Body of pancreas (tissue), 4 donors: ENCODE measurements at places on chromosomes 16 and 17. TPM values are rescaled to one million over a fixed set of nuclear protein-coding genes. Genes with fewer than 3 reads are reported as not detected.

- peak; percentile 27 for DNase-seq
- H3K36me3 ChIP-seq = no peaks in the 10 kb centered on the region
- no peak overlapping the region for H3K4me3 ChIP-seq
- H3K4me1 ChIP-seq = peaks cover 12% of the 10 kb centered on the region
- peak overlapping the region; percentile 5 for H3K27ac ChIP-seq
- H3K27me3 ChIP-seq = no peaks in the 10 kb centered on the region
These were observed 199.1 kb downstream of the TMEM114 start for GRCh38 chr16:8391257-8391656.

DNA sequence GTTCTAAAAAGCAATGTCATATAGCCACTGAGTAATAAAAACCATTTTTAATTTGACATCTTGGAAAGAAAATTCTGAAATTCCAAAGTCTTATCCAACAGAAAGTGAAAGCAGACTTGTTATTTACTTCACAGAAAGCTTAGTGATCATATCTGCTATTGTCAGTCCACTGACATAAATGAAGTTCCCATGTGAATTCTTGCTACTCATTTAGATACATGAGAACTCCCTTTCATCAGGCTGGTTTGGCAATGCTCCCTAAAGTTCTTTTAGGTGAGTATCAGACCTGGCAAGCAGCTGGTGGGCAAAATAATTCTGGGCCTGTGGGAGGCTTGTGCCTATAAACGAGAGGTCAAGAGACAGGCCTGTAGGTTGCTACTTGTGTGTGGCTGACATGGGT, 23.4 kb downstream of the NME2 start:
- peaks cover 18% of the 10 kb centered on the region for H3K36me3 ChIP-seq
- DNase-seq = no peak
- H3K27me3 ChIP-seq = no peaks in the 10 kb centered on the region
- no peaks in the 10 kb centered on the region for H3K4me1 ChIP-seq
- no peak overlapping the region for H3K4me3 ChIP-seq
- no peak overlapping the region for H3K27ac ChIP-seq

DNA sequence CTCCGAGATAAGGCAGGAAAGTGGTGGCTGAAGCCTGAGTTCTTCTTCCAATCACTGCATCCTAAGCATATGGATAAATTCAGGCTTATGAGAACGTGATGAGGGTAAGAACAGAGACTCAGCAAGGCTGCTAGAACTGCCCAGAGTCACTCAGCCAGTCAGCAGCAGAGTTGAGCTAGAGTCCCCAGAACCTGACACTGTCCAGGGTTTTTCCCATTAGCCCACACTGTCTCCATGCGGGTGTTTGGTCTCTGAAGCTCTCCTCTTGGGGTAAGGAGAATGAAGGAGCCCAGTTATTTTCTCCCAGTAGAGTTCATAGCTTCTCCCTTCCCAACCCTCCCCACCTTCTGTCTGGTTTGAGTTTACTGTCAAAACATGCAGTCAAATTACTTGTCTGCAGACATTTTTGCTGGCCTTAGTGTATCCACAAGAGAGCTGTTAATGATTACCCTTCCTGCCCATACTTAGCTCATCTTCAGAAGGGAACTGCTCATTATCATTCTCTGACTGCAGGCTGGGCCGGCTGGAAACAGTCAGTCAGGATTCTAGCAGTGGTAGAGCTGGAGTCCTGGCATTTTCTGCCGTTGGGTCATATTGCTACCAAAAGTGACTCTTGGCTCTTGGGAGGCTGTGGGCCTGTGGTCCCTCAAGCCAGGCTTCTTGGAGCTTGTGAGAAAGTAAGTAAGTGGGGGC, 460.0 kb downstream of the HS3ST3B1 start:
- H3K36me3 ChIP-seq = no peaks in the 10 kb centered on the region
- no peak for DNase-seq
- H3K4me3 ChIP-seq = no peak overlapping the region
- H3K4me1 ChIP-seq = peaks cover 20% of the 10 kb centered on the region
- no peaks in the 10 kb centered on the region for H3K27me3 ChIP-seq

DNA sequence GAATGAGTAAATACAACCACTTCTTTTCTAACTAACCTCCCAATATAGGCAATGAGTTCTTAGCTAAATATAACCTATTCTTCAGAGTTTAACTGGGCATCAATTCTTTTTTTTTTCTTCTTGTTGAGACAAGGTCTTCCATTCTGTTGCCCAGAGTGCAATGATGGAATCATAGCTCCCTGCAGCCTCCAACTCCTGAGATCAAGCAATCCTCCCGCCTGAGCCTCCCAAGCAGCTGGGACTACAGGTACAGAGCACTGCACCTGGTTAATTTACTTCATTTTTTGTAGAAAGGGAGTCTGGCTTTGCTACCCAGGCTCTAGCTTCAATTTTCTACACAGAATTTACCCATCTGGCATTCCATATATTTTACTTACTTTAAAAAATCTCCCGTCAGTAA, 1.1 kb downstream of the METTL16 start:
- no peak overlapping the region for H3K4me3 ChIP-seq
- H3K27ac ChIP-seq = peak overlapping the region; percentile 92
- DNase-seq = no peak
- no peaks in the 10 kb centered on the region for H3K36me3 ChIP-seq
- H3K4me1 ChIP-seq = peaks cover 36% of the 10 kb centered on the region
- no peaks in the 10 kb centered on the region for H3K27me3 ChIP-seq

DNA sequence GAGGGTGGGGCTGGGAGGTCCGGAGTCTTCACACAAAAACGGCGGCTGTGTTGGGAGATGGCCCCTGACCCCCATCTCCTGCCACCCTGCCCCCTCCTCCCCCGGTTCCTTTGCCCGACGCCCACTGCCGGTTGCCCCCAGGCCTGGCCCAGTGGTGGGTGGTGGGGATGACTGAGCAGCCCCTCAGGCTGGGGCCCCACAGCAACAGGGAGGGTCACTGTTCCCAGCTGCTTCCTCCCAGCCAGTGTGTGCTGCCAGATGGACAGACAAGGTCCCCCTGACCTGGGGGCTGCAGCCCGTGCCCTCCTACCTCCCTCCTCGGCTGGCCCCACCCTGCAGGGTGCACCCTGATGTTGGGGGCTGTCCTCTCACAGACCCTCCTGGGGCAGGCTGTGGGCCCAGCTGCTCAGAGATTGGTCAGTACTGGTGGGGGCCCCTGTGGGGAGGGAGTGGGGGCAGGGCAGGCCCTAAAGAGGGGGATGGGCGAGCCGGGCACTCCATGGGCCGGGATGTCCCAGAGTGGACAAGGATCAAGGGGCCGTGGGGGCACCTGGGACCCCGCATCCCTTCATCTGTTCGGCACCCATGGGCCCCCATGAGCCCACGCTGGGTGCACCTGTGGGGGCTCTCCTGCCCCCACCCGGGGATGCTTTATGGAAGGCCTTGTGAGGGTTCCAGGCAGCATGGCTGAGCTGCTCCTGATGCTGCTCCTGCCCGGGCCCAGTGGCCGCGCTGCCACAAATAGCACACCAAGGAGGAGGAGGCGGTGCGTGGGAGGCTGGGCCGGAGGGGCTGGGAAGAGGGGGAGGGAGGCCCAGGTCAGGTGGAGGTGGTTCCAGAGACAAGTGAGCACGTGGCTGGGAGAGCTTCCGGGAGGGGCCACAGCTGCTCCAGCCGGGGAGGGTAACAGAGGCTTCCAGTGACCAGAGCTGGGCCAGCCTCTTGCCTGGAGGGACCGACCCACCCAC, 5.1 kb downstream of the C1QTNF8 start:
- H3K4me3 ChIP-seq = no peak overlapping the region
- H3K36me3 ChIP-seq = no peaks in the 10 kb centered on the region

DNA sequence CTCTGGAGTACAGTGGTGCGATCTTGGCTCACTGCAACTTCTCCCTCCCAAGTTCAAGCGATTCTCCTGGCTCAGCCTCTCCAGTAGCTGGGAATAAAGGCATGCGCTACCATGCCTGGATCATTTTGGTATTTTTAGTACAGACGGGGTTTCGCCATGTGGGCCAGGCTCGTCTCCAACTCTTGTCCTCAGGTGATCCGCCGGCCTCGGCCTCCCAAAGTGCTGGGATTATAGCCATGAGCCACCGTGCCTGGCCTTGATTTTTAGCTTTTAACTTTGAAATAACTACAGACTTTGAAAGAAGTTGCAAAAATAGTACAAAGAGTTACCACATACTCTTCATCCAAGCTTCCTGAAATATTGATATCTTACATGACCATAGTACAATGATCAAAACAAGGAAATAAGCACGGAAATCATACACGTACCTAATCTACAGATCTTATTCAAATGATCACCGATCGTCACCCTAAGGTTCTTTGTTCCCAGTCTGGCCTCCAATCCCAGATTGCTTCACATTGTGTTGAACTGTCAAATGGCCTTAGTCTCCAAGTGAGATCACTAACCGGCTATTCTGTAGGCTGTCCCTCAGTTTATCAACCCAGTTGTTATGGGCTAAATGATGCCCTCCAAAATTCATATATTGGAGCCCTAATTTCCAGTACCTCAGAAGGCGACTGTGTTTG, 18.4 kb downstream of the NPIPA1 start:
- DNase-seq = peak; percentile 22
- no peak overlapping the region for H3K4me3 ChIP-seq
- H3K36me3 ChIP-seq = no peaks in the 10 kb centered on the region
- peaks cover 11% of the 10 kb centered on the region for H3K4me1 ChIP-seq

MGAT5B gene
- total RNA-seq = 3.6 TPM

DNA sequence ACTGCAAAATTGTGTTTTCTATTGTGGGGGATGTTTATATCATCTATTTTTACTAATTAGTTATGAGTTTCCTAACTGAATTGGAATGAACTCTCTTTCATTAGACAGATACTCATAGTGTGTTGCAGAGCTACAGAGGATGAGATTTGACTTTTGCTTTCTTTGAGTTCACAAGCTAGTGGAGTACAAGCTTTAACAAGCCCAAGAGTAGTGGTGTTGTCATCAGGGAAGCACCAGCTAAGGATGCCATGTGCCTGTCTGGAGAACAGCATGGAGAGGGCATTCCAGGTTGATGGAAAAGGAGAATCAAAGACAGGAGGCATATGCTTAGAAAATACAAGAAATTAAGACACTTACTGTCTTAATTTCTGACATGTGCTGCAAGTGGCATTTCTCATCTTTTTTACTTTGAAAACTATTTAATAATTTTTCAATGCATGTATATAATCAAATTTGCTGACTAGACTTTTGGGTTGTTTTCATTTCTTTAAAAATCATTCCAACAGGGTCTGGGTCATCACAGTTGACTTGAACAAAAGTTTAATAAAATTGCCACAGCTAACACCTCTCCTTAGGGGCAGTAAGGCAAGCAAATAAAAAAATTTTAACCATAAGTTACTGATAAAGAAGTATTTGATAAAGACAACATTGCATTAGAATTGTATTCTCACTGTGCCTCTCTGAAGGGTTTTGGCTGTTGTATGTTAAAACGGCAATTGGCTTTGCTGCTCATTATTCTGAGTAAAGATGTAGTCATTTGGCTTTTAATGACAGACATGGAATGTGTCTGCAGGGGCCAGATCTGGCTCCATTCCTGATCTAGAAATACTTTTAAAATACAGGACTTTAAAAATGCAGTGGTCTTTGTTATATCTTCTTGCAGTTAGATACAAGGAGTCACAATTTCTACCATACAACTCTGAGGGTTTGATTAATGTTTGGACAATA, 323.7 kb upstream of the CDH11 start:
- H3K27ac ChIP-seq = no peak overlapping the region
- no peaks in the 10 kb centered on the region for H3K4me1 ChIP-seq
- H3K4me3 ChIP-seq = no peak overlapping the region
- no peaks in the 10 kb centered on the region for H3K36me3 ChIP-seq
- H3K27me3 ChIP-seq = no peaks in the 10 kb centered on the region

DNA sequence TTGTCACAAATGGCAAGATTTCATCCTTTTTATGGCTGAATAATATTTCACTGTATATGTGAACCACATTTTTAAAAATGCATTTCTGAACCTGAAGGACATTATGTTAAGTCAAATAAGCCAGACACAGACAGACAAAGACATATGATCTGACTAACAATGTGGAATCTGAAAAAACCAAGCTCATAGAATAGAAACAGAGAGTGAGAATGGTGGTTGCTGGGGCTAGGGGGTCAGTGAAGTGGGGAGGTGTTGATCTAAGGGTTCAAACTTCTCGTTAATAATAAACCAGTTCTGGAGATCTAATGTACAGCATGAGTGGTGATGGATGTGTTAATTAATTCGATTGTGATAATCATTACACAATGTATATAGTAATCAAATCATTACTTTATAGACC, 475.1 kb downstream of the WWOX start:
- no peaks in the 10 kb centered on the region for H3K27me3 ChIP-seq
- no peaks in the 10 kb centered on the region for H3K36me3 ChIP-seq
- H3K4me3 ChIP-seq = no peak overlapping the region
- no peak overlapping the region for H3K27ac ChIP-seq
- no peaks in the 10 kb centered on the region for H3K4me1 ChIP-seq

DNA sequence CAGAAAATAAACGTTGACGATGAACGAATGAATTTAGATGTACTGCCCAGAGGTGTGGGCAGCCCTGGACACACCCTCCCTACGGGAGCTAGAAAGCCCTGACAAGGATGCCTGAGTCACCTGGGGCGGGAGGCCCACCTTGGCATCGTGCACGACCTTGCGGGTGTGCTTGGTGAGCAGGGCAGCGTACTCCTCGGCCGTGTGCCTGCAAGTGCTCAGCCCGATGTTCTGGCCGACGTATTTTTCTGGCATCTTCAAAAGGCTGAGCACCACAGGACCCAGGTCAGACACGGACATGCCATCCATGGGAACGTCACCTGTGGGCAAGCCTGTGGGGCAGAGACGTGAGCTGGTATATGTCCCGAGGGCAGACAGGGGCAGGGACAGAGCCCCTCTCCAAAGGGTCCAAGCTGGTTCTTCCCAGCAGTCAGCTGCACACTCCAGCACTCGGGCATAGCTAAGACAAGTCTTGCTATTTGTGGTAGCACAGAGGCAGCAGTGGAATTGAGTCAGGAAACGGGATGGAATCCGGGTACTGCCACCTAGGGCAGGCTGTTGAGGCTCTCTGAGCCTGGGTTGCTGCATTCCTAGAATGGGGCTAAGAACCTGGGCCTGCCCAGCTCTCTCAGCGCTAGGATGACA, 10.8 kb downstream of the NMRAL1 start:
- no peak overlapping the region for H3K4me3 ChIP-seq
- no peak for DNase-seq
- no peak overlapping the region for H3K27ac ChIP-seq

- no peak overlapping the region for H3K27ac ChIP-seq
- no peak for DNase-seq
- H3K4me1 ChIP-seq = peaks cover 29% of the 10 kb centered on the region
- no peaks in the 10 kb centered on the region for H3K27me3 ChIP-seq
- H3K36me3 ChIP-seq = no peaks in the 10 kb centered on the region
These were observed 25.5 kb upstream of the AXIN2 start for GRCh38 chr17:65586899-65587298.

BORCS6 gene
- 11.9 TPM for total RNA-seq

- peaks cover 13% of the 10 kb centered on the region for H3K4me1 ChIP-seq
- H3K4me3 ChIP-seq = no peak overlapping the region
- no peak for DNase-seq
- H3K27ac ChIP-seq = no peak overlapping the region
- peaks cover 34% of the 10 kb centered on the region for H3K27me3 ChIP-seq
- no peaks in the 10 kb centered on the region for H3K36me3 ChIP-seq
These were observed 2.3 kb upstream of the WNT3 start for GRCh38 chr17:46820592-46821450.

- H3K4me3 ChIP-seq = no peak overlapping the region
- no peaks in the 10 kb centered on the region for H3K27me3 ChIP-seq
- peaks cover 26% of the 10 kb centered on the region for H3K36me3 ChIP-seq
- DNase-seq = no peak
- H3K4me1 ChIP-seq = peaks cover 26% of the 10 kb centered on the region
These were observed 2.5 kb downstream of the TUBG1 start for GRCh38 chr17:42612013-42612412.

CDRT15L2 gene
- total RNA-seq = not detected

PPP1R27 gene
- not detected for total RNA-seq
